ENCODE measurements at places on chromosomes 3 and 15.

DNA sequence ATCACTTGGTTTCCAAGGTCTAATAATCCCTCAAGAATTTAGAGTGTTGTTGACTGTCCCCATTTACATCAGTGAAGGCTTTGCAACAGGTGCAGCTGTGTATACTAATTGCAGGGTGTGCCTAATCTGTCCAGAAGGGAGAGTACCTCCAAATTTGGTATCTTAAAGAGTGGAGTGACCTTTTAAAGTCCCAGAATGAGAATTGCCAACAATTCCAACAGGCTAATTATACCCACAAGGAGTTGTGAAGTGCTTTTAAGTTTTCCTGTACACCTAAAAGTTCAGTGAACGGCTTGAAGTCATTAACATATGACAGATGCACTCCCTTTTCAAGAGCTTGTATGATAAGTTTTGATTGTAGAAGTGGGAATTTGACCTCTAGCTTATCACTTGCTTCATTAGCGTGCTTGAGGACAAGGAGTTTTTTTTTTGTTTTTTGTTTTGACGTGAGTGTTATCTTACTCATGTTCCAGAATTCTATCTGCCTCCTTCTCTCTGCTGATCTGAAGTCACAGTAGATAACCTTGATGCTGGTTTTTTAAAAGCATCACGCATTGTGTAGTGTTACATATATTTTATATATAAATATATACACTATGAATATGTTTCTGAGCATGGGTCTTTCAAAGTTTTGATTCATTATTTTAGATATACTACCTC is 26.3 kb downstream of the CDIN1 start:
- DNase-seq = no peak

DNA sequence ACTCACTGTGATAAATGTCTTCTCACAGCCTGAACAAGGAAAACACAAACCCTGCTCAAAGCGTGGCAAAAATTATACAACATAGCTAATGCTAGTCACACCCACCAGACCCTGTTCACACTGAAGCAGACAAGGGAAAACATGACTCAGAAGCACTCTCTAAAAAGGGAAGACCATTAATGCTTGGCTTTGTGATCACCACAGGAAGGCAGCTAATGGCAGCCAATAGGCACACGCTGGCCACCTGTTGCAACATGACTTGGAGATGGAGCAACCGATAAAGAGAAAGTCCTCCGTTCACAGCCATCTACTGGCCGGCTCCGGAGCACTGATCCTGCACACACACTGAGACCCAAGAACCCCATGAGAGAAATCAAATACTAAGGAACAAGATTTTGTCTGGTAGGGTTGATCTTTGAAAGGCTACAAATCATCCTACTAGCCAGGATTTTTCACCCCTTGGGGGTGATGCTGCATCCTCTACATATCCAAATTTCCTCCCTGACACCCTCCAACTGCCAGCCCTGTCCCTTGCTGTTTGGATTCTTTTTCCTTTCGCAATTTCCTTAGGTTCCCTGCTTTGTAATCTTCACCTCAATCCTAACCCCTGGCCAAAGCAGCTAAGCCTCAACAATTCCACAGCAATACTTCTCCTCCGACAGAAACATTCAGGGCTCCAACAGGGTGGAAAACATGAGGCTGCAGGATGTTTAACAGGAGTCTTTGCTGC is 3.2 kb downstream of the ZXDC start:
- DNase-seq = peak; percentile 100

DNA sequence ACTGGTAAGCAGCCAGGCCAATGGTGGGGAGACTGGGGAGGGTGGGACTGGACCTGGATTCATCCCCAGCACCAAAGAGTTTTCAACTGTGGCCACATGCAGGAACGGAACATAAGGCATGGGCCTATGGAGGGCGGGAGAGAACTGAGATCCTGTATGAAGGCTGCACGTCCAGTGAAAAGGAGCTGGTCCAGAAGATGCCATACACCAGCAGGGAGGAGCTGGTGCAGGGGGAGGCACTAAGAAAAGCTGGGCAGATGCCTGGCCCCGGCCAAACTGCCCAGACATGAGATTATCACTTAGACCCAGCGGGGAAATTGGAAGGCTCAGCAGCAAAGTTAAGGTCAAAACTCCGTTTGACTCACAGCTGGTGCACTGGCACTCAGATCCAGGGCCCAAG is 58.1 kb upstream of the MCF2L2 start:
- no peak for DNase-seq

- no peak for DNase-seq
These were observed 146.6 kb upstream of the PEX5L start for GRCh38 chr3:180183346-180183745.

DNA sequence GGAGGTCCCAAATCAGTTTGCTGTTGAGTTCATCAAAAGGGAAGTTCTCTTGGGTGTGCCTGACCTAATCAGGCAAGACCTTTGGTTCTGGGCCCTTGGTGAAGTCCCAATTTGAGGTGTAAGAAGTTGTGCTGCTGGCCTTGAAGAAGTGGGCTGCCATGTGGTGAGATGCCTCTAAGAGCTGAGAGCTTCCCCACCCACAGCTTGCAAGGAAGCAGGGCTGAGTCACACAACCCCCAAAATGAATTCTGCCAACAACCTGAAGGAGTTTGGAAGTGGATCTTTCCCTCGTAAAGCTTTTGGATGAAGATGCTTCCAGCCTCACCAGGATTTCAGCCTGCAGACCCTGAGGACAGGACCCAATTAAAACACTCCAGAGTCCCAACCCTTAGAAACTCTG is 129.3 kb upstream of the NSMCE3 start:
- no peak for DNase-seq

Data from AML-193 (cell line).